ENCODE measurements at places on chromosomes 11 and 22. TPM values are rescaled to one million over a fixed set of nuclear protein-coding genes. Genes with fewer than 3 reads are reported as not detected.
A peak's percentile ranks its signal among the peaks of the same experiment; 100 is the strongest.

- DNase-seq = peak; percentile 61
Measured at GRCh38 chr11:123166071-123166559, 28.9 kb downstream of the CLMP start.

DNA sequence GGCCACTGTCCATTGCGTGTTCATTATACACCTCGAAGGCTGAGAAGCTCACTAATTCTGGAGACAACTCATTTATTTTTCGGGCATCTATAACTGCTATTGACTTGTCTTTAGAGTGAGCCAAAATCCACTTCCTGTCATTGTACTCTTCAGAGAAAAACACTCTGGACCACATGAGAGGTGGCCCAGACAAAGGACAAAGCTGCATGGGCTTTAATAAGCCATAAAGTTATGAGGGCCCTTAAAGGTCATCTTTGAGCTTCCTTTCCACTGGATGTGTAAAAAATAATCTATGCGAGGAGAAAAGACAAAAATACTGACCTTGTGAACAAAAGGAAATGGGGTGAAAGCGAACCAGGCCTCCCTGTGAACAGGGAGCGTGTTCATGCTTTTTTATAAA is 63.5 kb upstream of the ZC3H12C start:
- DNase-seq = no peak

DNA sequence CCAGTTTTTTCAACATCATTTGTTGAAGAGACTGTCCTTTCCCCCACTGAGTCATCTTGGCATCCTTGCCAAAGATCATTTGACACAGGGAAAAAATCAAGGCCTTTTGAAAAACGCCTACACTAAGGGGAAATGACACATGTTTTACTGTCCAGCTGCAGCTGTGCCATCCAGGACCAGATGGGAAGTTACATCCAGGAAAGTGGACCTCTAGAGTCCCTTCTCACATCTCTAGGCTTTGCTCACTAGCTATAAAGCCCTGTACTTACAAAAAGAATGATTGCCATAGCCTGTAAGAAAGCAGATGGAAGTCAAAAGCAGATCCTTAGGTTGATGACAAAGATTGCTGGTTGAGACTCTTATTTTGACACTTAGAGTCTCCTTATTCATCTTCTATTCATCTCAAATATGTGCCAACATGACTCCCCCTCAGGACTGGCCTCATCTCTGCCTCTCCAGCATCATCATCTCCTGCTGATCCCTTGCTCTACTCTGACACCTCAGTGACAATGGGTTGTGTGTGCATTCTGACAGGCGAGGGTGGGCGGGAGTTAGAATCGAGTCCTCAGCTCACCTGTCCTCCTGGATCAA is 22.8 kb downstream of the OSBP2 start:
- peak; percentile 91 for DNase-seq

DNA sequence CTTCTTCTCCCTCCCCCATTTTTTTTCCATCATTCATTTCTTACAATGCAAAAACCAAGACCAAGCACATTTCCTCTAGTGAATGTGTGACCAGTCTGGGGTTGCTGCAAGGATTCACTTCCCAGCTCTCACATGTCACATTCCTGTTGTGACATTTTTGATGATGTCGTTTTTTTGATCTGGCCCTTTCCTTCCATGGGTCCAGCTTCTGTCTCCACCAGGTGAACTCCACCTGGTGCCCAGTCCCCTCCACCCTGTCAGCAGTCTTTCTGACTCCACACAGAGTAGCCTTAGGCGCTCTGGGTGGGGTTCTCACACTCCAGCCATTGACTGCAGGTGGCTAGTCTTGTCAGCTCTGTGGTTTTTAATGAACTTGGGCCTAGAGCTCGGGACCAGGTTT is 15.6 kb downstream of the PANX1 start:
- no peak for DNase-seq

- no peak for DNase-seq
Measured at GRCh38 chr11:102630598-102631448, 5.7 kb upstream of the MMP20 start.

GRCh38 chr11:85595285-85595884 is 31.8 kb downstream of the DLG2 start:
- DNase-seq = peak; percentile 73

GRCh38 chr11:112012874-112013273 is 12.3 kb upstream of the DLAT start:
- DNase-seq = peak; percentile 39

- DNase-seq = peak; percentile 76
Measured at GRCh38 chr11:8015753-8016239, 28.7 kb downstream of the EIF3F start.

DNA sequence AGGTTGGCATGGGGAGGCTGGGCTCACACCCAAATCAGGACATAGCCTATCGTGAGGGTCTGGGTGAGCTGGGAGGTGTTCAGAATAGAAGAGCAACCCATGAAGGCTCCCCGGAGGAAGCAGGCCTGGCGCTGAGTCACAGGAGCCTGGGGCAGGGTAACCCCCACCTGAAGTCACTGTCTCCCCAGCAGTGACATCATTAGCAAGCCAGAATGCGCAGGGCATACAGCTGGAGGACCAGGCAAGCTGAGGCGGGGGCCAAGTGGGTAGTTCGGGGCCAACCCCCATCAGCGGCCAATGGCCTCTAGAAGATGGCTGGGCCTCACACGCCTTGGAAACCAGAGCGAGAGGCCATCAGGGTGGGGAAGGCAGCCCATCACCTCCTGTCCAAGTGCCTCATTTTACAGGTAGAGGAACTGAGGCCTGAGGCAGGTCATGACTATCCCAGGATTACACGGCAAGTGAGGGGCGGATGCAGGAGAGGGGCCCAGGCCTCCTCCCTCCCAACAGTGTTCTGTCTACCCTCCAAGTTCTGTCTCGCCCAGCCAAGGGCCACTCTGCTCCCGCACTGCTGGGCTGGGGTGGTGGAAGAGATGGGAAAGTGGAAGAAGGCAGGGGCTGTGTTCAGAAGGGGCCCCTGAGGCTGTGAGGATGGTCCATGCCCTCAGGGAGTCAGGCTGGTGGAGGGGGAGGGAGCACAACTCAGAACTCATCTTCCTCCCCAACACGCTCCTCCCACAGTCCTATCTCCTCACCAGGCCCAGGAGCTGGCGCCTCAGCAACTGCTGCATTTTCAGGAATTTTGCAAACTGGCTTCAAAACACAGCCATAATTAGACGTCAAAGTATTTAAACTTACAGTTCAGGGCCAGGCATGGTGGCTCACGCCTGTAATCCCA is 24.6 kb downstream of the RPL3 start:
- DNase-seq = no peak

GRCh38 chr11:44309478-44310205 is at the start of gene ALX4:
Gene ALX4 (minus strand): TSS chr11:44310139. CDS start chr11:44310062, 77 bp downstream.
- peak; percentile 43 for DNase-seq

GRCh38 chr11:78132475-78132874 is 7.0 kb downstream of the ALG8 start:
- DNase-seq = no peak

GRCh38 chr11:33168709-33169200 is 7.5 kb upstream of the CSTF3 start:
- DNase-seq = peak; percentile 28

DNA sequence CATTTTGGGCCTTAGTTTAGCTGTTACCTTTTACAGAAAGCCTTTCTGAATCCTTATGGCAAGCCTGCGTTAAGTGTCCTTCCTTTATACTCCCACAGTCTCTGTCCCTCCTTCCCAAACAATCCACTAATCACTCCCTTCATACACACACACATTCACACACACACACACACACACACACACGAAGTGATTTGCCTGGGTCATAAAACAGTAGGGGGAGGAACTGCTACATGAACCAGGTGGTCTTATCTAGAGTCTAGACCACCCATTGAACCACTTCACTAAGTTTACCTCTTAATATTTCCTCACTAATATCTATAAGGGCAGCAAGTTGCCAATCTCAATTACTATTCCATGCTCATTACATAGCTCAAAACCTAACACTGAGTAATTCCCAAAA is 196.7 kb upstream of the GUCY1A2 start:
- no peak for DNase-seq

GRCh38 chr11:67317888-67318555 is 14.7 kb downstream of the SSH3 start:
- DNase-seq = peak; percentile 9

DNA sequence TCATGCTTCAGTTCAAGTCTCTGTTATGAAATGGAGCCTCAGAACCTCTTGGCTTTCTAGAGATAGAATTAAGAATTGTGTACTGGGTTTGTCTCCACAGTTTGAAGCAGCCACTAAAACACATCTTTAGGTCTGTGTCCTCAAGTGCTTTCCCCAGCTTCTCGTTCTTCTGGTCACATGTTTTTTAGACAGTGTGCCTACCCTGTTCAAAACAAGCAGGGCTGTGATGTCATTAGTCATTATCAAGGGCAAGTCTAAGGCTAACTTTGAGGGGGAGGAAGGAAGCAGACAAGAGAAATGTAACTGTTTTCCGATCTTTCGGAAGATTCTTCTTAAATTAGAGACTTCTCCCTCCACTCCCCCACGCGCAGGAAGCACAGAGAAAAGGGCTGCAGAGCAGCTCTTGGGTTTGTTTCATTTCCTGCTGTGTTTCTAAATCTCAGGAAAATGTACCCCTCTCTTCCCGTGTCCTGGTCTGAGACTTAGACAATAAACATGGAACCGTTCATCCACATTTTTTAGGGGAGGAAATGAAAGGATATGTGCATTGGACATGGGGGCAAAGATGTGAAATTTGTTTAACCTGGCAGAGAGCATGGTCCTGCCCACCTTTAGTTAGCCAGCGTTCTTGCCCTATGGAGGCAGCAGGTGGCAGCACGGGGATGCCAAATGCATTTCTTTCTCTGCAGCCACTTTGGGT is 3.1 kb downstream of the AKIP1 start:
- DNase-seq = peak; percentile 59

DNA sequence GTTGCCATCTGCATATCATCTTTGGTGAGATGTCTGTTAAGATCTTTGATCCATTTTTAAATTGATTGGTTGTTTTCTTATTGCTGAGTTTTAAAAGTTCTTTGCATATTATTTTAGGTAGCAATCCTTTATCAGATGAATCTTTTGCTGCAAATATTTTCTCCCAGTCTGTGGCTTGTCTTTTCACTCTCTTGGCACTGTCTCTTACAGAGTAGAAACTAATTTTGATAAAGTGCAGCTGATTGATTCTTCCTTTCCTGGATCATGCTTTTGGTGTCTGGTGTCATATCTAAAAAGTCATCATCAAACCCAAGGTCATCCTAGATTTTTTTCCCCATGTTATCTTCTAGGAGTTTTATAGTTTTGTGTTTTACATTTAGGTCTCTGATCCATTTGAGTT is 112.6 kb downstream of the NAT10 start:
- no peak for DNase-seq

DNA sequence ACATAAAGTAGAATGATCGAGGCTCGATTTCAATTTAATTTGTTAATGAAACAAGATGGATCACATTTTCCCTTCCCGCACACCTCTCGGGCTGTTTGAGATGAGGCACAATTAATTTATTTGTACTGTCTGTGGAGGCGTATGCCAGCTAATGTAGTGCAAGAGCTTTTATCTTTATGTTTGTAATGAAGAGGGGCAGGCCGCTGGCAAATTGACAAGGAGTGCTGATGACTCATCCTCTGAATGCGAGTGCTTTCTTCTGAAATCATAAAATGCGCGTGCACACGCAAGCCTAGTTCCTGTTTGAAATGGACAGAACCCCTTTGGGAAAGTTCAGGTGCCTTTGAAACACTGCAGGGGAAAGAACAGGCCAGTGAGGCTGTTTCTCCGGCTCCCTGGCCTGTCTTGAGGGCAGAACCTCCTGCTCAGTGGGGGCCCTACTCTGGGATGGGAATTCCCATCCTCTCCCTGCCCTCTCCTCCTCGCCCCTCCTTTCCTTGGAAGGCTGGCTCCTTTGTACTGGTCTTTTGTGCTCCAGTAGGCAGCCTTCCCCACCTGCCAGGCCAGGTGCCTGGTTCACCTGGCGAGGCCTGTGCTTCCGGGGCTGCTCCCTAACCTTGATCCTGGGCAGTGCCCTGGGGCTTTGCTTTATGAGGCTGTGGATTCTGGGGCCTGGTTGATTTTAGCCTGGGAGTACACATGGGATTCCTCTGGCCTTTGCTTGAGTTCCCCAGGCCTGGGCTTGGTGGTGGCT is 50.3 kb downstream of the TEAD1 start:
- peak; percentile 45 for DNase-seq

- DNase-seq = no peak
Measured at GRCh38 chr11:11742486-11742885, 99.3 kb upstream of the USP47 start.

- peak; percentile 39 for DNase-seq
Measured at GRCh38 chr11:69430566-69430965, 50.9 kb upstream of the LINC01488 start.

DNA sequence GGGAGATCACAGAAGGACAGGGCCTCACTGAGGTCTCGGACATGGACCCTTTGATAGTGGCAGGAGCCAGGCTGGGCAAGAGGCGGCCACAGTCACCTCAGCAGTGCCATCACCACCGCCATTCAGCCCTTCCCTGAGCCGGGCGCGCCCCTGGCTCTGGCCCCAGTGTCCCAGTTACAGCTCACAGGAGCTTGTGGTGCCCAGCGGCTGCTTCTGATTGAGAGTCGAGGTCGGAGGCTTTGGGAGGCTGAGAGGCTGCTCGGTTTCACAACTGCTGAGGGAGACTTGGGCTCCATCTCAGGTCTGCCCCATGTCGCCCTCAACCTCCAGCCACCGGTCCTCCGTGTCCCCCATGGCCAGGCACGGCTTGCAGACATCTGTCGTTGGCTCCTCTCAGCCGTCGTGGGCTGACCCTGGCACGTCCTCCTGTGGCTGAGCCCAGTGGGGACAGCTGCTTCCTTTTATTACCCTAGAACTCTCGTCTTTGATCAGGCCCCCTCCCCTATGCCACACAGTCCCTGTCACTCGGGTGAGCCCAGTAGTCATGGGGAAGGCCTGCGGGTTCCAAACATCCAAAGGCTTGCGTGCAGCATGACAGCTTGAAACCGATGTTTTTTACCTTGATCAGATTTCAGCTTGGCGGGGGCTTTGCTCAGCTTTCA is 28.4 kb upstream of the PPP6R3 start:
- no peak for DNase-seq

GRCh38 chr11:22832315-22833015 is 2.9 kb upstream of the SVIP start:
- DNase-seq = peak; percentile 19

The FGF4 gene
- not detected for total RNA-seq

The SYCE3 gene
- total RNA-seq = not detected

The ANO3 gene
- 0.32 TPM for total RNA-seq

The ZNF214 gene
- 2.1 TPM for total RNA-seq

The MMP1 gene
- 53.2 TPM for total RNA-seq

The AKIP1 gene
- total RNA-seq = 49.6 TPM

The HEPHL1 gene
- total RNA-seq = not detected

The ZNRD2 gene
- 41.9 TPM for total RNA-seq

The MGAT3 gene
- total RNA-seq = not detected

Measured in GM23248 (cell line).